Central memory CD8-positive, alpha-beta T cell (primary cell): ENCODE measurements at places on chromosomes 6 and 20.

DNA sequence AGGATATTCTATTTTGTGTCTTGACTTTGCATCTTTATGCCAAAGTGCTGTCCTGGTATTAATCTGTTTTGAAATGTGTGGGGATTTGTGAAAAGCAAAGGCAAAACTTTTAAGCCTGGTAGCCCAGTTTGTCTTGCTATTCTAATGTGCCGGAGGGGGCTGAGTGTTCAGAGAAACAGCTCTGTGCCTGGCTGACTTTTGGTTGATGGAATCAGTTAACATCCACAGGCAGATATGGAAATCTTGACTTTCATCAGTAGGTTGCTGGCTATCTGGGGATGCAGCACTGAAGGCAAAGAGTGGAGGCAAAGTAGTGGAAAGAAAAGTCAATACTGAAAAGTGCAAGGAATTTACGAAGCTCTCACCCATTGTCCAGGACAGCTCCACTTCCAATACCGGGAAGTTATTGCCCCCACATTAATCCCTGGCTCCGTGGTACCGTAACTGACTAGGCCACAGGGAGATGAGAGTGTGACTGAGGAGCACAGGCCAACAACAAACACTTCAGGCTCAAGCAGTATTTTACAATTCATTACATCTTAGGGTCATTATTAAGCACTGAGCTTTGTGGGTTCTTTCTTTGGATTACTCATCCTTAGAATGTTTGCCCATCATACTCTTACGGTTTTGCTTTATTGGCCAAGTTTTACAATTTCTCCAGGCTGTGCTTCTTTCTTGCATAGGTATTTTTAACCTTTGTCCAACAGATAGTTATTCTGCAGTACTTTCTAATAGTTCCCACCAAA is 164.6 kb downstream of the MTFR2 start:
- DNase-seq: no peak

DNA sequence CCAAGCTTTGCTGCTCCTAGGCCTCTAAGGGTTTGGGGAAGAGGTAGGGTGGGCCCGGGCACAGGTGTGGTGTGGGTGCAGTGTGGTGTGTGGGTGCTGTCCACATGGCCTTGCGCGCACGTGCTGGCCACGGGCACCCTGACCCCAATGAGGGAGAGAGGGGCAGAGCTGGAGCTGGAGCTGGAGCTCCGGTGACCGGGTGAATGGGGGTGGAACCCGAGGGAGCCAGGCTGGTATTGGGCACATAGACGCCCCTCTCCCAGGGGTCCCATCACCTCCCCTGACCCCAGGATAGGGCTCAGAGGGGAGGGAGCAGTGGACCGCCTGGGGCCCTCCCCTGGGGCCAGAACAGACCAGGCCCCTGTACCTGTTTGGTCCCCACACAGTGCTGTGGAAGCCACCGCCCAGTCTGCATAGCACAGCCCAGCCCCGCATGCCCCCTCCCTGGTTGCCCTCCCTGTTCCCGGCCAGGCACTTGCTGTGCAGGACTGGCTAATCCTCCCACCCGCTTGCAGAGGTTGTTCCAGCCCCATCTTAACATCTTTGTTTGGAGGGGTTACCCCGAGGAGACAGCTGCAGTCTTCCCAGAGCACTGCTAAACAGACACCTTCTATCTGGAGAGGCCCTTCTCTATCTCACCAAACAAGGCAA is 984 bp downstream of the ADAM33 start:
- no peak for DNase-seq

DNA sequence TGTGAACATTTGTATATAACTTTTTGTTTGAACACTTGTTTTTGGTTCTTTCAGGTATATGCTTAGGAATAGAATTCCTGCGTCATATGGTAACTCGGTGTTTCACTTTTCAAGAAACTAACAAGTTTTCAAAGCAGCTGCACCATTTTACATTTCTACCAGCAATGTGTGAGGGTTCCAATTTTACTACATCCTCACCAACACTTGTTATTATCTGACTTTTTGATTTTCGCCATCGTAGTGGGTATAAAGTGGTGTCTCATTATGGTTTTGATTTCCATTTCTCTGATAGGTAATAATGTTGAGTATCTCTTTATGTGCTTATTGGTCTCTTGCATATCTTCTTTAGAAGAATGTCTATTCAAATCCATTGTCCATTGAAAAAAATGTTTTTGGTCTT is 39.6 kb upstream of the MROH8 start:
- DNase-seq: no peak

GRCh38 chr6:42250274-42250931 is 32.7 kb upstream of the MRPS10 start:
- no peak for DNase-seq

DNA sequence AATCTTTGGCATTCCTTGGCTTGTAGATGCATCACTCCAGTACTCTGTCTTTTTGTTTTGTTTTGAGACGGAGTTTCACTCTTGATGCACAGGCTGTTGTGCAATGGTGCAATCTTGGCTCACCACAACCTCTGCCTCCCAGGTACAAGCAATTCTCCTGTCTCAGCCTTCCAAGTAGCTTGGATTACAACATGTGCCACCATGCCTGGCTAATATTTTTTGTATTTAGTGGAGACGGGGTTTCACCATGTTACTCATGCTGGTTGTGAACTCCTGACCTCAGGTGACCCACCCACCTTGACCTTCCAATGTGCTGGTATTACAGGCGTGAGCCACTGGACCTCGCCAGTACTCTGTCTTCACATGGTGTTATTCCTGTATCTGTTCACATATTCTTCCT is 35.8 kb upstream of the LGSN start:
- DNase-seq: no peak

GRCh38 chr6:22970004-22970403 is 400.6 kb downstream of the HDGFL1 start:
- DNase-seq: no peak

DNA sequence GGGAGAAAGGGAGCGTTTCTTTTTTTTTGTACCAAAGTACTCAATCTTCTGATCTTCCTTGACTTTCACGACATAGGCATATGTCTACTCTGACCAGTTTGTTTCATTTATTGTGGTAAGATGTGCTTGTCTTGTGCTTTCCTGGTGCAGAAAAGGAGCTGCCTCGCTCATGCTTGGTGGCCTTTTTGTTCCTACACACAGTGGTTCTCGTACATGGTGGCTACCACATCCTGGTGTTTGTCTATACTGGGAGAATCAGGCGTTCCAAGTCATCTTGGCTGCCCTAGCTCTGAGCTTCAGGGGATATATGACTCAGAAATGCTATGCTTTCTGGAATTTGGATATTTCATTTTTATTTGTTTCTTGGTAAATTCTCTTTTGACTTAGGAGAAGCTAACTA is 31.8 kb downstream of the MYB start:
- no peak for DNase-seq

DNA sequence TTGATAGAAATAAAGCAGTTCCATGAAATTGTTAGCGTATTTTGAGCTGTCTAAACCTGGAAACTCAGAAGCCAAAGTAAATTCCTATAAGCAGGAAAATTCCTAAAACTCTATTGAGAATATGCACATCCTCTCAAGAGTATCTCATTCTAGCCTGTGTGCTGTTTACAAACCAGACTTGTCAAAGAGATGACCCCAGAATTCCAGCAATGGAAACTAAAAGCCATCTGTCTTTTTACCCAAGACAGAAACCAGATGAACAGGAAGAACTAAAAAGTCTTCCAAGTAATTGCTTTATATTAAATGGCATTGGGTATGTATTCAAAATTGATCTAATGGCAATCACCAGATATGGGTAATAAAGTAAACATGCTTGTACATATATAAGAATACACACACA is 92.6 kb downstream of the COL19A1 start:
- no peak for DNase-seq

GRCh38 chr6:167711768-167712730 is 114.7 kb upstream of the AFDN start:
- DNase-seq: no peak

GRCh38 chr6:72553531-72554511 is 68.0 kb upstream of the KCNQ5 start:
- DNase-seq: no peak

DNA sequence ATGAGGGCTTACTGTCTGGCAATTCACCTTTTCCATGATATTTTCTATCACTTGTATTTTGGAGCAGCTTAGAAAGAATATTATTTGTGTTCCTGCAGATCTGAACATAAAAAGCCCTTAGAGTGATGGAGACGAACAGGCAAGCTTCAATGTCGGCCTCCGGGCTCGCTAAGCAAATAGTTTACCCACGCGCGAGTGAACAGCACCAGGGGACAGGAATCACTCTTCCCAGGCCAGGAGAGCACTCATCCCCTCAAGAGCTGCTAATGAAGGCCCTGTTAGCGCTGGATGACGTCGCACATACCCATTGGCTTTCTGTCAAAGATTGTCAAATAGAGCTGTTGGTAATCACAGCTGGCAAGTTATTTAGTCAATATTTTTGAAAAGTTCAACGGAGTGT is 395.7 kb downstream of the ZFAND3 start:
- no peak for DNase-seq

GRCh38 chr20:61780066-61780465 is 285.6 kb downstream of the TAF4 start:
- no peak for DNase-seq

- no peak for DNase-seq
These were observed 30.6 kb downstream of the ELMO2 start for GRCh38 chr20:46375771-46376170.
